ENCODE measurements at places on chromosomes 3 and 15.

- no peak for DNase-seq
These were observed 30.7 kb upstream of the MYLK start for GRCh38 chr3:123914829-123915228.

DNA sequence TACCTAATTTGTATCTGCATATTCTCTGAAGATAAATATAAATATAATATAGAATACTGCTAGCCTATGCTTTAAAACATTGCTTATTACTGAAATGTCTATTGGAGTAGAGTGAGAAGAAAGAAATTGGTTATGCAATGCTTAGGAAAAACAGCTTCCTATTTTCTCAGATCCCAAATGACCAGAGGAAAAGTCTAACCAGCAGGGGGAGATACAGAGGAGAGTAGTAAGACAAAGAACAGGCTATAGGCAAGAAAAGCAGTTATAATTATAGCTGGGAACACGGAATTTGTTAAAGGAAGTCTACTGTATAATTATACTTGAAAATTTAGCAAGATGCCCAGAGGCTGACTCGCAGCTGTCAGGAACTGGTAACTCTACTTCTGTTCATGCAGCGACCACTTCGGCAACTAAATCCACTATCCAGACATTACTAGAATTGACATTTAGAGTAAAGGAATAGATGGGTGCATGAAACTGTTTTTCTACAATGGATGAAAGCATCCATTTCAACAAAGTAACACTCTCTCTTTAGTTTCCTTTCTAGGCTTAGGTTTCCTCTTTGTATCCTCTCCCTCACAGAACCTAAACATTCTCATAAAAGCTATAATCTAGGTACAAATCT is 97.2 kb downstream of the TBC1D5 start:
- DNase-seq = no peak

GRCh38 chr15:27796405-27797320 is 302.5 kb downstream of the OCA2 start:
- no peak for DNase-seq

DNA sequence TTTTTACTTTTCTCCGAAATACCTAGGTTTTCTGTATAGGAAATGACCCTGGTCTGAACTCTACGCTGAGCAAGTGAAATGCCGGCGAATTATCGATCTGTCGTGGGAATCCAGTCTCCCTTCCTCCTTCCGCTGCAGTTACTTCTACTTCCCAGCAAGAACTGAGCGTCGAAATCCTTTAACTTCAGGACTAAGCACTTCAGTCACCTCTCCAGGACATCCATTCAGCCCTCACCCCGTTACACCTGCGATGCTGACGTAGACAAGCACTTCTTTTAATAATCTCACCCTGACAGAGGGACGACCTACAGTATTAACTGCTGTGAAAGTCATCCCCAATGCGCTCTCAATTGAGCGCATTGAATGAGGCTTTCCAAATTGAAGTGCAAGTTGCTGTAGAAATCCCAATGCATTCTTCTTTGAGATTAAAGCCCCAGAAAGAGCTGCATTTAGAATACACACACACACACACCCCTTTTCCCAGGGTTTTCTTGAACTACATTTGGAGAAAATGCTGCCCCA is 1.3 kb downstream of the TOP2B start:
- DNase-seq = no peak

DNA sequence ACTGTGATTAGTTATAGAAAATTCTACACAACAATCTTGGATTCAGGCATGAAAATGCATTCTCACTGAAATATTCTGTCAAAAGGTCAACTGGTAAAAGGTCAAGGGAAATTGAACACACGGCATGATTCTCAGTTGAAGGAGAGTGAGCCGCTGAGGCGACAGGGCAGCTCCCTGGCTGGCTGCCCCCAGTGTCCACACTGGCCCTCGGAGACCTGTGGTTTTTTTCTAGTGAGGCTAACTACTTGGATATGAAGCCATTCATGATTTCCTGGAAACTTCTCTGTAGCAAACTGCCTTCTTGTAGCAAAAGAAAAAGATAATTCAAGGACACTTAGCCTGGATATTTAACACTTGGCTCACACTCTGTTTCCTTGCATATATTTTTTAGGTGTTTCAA is 37.2 kb downstream of the AADACL2 start:
- DNase-seq = no peak

DNA sequence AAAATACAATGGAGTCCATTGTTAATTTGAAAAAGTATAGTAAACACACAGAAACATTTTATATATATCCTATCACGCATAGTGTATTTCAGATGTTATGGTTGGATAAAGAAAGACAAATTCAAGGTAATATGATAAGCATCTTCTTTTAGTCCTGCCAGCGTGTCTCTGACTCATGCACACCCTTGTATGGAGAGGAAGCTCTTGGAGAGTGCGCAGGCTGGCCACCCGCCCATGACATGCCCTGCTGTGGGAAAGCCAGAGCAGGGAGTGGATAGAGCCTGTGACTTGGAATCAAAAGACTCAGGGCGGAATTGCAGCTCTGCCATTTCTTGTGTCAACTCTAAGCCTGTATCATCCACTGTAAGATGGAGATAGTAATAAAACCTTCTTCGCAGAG is 23.0 kb upstream of the COPG1 start:
- no peak for DNase-seq

- DNase-seq = no peak
These were observed 61.2 kb downstream of the CD200 start for GRCh38 chr3:112394003-112394640.

- no peak for DNase-seq
These were observed 37.5 kb upstream of the ESYT3 start for GRCh38 chr3:138396752-138397410.

DNA sequence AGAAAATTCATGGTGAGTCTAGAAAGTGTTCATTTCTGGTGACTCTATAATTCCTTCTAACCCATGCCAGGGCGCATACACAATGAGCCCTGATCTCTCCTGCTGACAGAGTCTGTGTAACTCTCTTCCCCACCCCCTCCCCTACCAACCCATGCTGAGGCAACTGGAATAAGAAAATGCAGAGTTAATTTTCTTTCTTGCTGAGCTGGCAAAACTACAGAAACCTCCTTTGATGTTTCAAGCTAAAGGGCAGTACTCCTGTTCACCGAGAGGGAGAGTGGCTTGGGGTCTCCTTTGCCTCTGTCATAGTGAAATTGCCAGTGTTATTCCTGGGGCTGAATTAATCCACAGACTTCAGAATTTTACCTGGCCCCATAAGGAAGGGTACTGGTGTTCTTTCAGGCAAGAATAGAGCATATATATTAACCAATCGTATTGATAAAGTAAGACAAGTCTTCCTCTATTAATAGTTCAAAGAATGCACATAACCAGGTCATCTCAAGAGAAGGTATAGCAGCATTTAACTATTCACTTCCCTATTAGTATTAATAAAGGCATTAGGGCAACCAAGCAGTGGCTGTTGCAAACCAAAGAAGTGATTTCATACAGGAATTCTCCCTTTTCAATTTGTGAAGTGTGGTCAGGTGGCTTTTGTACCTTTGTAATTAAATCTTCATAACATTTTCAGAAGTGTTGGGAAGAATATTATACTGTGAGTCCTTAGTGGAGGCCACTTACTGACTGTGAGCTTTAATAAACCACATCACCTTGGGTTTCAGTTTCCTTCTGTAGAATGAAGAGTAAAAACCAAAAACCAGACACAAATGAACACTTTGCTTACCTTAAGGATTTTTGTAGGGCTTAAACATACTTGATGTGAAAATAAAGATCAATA is 4.1 kb downstream of the GAP43 start:
- no peak for DNase-seq

DNA sequence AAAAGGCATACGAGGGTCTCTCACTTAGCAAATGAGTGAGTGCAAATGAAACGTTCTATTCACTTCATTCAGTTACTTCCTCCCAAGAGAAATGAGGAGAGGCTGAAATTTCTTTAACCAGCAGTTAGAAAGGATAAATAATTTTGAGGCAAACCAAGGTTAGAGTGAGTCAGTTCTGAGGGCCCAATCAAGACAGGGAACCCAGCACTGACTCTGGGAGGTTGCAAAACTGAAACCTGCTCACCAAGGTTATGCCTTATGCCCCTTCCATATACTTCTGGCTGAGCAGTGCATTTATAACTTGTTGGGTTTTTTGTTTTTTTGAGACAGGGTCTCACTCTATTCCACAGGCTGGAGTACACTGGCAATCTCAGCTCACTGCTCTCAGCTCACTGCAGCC is 4.5 kb upstream of the RPSA start:
- no peak for DNase-seq

DNA sequence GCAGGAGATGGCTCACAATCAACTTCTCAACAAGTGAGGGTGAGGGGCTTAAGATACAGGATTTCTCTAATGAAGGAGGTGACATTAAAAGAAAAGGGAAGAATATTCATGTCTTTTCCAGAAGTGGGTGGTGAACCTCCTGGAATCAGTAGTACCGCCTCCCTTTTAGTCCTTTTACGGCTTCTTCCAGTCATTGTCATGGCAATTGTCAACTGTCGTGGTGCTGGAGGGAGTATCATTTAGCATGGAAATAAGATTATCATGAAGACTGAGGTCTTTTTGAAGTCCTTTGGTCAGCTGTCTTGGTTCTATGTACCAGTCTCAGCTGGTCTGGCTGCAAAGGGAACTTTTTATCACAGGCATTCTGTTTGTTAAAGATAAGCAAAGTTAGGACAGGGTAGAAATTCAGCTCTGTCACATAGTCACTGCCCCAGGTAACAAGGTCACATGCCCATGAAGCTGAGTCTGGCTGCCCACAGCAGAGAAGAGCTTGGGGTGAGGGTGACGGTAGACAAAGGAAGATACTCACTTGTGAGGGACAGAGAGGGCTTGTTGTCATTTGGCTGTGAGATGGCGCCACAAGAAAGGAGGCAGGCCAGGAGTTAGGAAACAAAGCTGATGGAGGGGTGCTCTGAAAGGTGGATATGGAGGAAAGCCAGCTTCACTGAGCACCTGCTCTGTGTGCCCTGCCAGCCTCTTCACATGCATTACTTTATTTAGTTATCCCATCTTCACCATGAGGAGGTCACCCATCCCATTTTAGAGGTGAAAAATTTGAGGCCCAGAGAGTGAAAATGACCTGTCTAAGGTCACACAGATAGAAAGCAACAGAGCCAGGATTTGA is 228.2 kb upstream of the TRIM42 start:
- DNase-seq = no peak

GRCh38 chr15:67790610-67791319 is 34.5 kb upstream of the SKOR1 start:
- DNase-seq = no peak

DNA sequence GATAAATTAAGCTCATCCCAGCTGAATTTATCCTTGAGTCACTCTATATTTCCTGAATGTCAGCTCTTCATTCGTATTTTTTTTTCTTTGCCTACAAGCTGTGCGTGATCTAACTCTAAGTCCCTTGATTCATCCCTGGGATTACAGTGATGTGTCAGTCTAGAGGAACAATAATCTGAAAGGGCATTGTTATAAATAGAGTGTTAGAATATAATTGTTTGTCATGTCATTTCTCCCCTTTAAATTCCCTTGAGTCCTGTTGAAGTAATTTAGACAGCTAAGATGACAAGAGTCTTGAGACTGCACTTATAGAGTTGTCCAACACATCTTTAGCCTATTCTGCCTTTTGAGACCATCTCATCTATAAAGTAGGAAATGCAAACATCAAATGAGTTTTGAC is 621.8 kb downstream of the ZIC1 start:
- DNase-seq = no peak

GRCh38 chr15:50747523-50747922 is 18.0 kb downstream of the SPPL2A start:
- DNase-seq = no peak

- peak; percentile 55 for DNase-seq
These were observed 59.4 kb downstream of the TMEM44 start for GRCh38 chr3:194573680-194574437.

DNA sequence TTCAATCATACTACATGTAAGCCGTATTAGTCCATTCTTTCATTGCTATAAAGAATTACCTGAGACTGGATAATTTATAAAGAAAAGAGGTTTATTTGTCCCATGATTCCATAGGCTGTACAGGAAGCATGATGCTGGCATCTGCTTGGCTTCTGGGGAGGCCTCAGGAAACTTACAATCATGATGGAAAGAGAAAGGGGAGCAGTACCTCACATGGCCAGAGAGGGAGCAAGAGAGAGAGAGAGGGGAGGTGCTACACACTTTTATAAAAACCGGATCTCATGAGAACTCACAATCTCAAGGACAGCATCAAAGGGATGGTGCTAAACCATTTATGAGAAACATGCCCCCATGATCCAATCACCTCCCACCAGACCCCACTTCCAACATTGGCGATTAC is 14.3 kb upstream of the CLASP2 start:
- no peak for DNase-seq

GRCh38 chr15:25930931-25931330 is 67.8 kb upstream of the ATP10A start:
- no peak for DNase-seq

GRCh38 chr3:25306705-25307104 is 121.4 kb upstream of the RARB start:
- DNase-seq = no peak

- DNase-seq = no peak
These were observed 97.1 kb downstream of the MEGF11 start for GRCh38 chr15:66156310-66156975.

DNA sequence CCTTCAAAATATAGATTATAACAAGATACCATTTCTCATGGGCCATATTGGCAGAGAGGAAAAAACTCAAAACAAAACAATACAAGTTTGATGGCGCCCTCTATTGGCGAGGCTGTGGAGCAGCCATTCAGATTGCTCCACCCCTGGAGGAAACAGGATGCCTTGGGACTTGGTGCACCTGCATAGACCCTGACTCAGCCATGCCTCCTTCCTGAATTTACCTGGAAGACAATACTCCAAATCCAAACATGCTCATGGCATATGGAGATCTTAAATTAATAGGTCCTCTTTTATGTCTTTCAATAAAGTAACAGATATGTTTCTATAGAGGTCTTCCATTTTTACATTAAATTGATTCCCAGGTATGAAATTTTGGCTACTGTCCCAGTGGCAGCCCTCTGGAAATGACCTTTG is 90.0 kb downstream of the APBA2 start:
- DNase-seq = peak; percentile 69

- DNase-seq = no peak
These were observed 18.9 kb downstream of the RAP2B start for GRCh38 chr3:153180860-153181372.

DNA sequence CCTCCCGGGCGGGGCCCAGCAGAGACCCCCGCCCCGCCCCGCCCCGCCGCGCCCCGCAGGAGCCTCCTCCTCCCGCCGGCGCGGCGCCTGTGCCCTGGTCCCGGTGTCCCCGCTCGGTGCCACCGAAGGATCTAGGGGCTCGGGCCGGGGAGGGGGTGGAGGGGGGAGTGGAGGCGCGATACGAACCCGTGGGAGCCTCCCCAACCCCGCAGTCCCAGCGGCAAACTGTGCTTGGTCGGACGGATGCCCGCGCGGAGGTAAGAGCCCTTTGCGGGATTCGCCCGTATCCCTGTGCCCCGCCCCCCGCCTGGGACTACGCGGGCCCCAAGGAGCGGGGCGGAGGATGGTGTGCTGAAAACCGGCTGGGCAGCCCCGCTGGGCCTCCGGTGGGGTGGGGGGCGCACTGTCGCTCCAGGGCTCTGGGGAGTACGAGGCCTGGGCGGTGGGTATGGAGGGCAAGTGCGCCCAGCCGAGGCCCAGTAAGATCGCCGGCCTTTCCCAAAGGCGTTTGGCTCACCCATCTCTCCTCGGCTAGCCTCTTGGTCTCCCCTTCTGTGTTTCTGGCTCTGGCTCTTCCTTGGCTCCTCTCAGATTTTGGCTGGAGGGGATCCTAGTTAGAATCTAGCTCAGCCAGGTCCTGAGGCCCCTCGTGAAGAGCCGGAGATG is 65.6 kb upstream of the POLG start:
- peak; percentile 39 for DNase-seq

All from activated T-cell treated with anti-CD3 and anti-CD28 coated beads, Interleukin-2, amount 50 U/mL, for 24 hours (primary cell).